ENCODE measurements at places on chromosomes 16 and 17.

GRCh38 chr17:39547713-39548478, 59.8 kb downstream of the NEUROD2 start:
- DNase-seq, result no peak

DNA sequence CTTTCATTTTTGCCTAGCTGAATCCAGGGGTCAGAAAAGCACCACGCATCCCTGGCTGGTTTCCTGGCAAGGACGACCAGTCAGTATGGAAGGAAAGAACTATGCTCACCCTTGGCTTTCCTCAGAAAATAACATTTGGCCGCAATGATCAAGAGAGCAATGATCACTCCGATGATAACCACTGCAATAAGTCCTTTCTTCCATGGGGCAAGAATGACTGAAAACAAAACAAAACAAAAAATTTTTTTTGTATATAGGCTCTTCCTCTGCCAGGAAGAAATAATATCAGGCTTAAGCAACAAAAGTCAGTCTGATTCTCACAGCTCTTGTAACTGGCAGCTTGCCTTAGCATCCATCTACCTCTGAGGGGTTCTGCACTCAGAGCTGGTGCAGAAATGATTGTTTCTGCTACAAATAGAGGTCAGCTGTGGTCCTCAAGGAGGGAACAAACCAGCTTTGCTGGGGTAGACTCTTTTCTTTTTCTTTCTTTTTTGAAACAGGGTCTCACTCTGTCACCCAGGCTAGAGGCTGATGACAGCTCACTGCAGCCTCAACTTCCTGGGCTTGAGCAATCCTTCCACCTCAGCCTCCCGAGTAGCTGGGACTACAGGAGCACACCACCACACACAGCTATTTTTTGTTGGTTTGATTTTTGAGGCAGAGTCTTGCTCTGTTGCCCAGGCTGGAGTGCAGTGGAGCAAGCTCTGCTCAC, 35.7 kb downstream of the PECAM1 start:
- DNase-seq, result no peak

DNA sequence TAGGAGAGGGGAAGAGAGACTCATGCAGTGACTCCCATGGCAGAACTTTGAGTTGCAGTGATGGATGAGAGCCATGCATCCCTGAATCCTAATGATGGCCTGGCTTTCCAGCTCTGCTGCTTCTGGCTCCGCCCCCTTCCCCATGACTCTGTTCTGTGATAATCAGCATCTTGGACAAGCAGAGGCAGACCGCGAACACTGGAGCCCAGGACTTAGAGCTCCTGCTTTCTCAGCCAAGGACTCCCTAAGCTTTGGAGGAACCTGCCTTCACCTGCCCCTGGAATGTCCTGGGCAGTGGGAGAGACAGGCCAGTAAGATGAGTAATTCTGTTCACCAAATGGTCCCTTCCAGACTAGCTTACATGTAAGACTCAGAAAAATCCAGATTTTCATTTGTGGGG, 12.5 kb downstream of the CCDC92B start:
- no peak for DNase-seq

DNA sequence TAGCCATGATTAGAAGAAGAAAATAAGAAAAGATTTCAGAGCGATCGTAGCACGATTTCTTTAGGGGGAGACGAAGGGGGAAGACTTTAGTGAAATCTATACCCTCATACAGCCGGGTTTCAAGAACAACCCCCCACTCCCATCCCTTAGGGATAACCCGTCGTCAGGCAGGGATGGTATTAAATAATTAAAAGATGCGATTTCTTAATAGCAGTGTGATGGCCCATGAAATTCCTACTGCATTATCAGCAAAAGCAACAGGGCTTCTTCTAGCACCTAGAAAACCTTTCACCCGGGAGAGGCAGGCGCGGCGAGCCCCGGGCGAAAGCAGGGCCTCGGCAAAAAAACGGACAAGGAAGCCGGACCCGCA, 1.4 kb downstream of the CDH11 start:
- DNase-seq, result no peak

- DNase-seq, result peak; percentile 94
These were observed at the start of gene NUP85 for GRCh38 chr17:75205037-75205792. Gene NUP85, plus strand, starts transcription at chr17:75205679. Its CDS starts 83 bp downstream, at chr17:75205762.

DNA sequence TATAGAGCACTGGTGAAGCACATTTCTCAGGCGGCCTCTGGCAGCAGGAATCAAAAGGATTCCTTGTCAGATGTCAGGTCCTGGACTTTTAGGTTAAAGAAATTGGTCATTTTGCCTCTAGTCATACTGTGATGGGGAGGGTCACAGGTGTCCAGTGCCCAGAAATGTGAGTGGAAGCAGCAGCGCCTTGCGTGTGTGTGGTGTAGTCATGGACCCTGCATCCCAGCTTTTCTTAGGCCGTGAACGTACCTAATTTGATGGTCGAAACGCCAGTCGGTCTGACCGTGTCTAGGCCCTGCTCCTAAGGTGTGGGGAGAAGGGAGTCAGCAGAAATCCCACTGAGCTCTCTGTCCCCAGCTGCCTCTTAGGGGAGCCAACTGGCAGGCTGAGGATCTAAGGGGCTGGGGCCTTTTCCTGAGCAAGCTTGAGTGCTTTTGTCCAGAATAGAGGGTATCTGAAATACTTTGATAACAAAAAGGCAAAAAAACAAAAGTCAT, 32.0 kb downstream of the POLR3E start:
- no peak for DNase-seq

- no peak for DNase-seq
These were observed 6.1 kb upstream of the PDP2 start for GRCh38 chr16:66874079-66874775.
